Sigmoid colon (tissue), 7 donors: ENCODE measurements at places on chromosomes 1 and 21. TPM values are rescaled to one million over a fixed set of nuclear protein-coding genes. Genes with fewer than 3 reads are reported as not detected.
A peak's percentile ranks its signal among the peaks of the same experiment; 100 is the strongest.

FLVCR1 gene
- 3.3 TPM for total RNA-seq

TNFSF4 gene
- 1.8 TPM for total RNA-seq

SUSD4 gene
- total RNA-seq: 0.82 TPM

ZNHIT6 gene
- 12.5 TPM for total RNA-seq

DNA sequence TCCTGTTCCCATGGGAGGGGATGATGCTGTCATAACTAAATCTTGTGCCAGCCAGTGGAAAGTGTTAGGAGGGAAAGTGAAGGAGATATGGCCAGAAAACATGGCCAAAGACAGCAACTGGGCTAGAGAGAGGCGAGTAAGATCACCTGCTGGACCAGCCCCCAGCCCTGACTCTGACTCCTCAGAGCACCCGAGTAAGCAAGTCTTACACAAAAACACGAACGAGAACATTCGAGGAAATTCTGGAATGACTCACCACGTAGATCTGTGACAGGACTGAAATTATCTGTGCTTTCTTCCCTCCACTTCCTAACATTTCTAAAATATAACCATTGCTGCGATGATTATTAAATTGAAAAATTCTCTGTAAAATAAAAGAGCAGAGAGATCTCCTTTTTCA is 9.2 kb downstream of the ZNF496 start:
- DNase-seq: no peak

DNA sequence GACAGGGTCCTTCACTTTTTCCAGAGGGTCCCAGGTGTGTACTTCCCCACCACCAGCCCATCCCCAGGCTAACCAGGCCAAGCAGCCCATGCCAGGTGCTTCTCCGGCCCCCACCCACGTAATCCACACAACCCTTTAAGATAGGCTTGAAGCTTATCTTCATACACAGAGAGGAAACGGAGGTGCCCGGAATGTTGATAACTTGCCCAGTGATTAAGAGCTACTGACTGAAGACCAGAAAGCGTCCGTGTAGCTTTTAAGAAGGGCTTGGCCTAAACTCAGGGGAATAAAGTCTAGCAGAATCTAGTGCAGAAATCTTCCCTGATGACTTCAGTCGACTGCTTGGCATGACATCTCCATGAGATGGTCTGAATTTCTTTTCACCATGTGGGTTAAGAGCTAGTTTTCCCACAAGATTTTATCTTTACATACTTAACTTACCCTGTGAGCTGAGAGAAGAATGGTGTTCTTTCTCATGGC is 138.7 kb downstream of the GALNT2 start:
- no peak for DNase-seq

DNA sequence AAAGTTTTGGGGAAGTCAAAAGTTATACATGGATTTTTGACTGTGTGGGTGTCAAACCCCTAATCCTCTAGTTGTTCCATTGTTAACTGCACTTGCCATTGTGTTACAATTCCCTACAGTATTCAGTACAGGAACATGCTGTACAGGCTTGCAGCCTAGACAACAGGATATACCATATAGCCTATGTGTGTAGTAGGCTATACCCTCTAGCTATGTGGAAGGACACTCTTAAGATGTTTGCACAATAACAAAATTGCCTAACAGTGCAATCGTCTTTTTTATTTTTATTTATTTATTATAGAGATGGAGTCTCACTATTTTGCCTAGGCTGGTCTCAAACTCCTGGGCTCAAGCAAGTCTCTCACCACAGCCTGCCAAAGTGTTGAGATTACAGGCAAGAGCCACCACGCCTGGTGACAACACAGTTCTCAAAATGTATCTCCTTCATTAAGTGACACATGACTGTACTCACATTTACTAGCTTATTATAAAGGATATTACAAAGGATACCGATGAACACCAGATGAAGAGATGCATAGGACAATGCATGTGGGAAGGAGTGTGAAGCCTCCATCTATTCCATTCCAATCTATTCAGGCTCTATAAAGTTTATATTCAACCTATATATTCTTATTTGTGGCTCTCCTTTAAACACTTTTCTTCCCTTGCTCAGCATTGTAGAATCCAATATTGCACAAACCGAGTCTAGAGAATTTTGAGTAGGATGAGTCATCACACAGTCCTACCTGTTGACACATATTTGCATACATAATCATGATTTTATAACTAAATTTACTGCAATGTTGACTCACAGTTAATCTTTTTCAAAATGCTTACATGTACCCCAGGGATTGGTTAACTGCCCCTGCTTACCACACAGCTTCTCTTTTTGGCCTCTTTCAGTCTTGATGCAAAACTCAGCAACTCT is 28.4 kb upstream of the CEP350 start:
- DNase-seq: no peak

- DNase-seq: no peak
These were observed 120.8 kb downstream of the ZP4 start for GRCh38 chr1:237769916-237770315.

- DNase-seq: no peak
These were observed 118.8 kb upstream of the TMPRSS15 start for GRCh38 chr21:18522181-18522972.

DNA sequence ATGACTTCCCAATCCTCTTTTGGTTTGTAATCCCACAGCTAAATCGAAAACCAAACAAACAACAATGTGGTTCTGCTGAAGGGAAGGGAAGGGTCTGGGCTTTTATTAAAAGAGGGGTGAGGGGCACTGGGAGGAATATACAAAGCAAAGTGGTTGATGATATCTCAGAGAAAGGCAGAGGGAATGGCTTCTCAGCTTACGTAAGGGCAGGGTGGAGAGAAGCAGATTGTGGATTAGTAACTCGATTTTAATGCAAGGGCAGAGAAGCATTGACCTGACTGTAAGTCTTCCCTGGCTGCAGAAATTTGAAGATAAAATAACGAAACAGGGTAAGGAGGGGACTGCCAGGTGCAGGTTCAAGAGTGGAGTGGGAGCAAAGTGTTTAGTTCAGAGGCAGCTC is 438.2 kb upstream of the LRRC7 start:
- no peak for DNase-seq

- DNase-seq: no peak
These were observed 24.9 kb upstream of the MAP10 start for GRCh38 chr1:232780354-232780753.

DNA sequence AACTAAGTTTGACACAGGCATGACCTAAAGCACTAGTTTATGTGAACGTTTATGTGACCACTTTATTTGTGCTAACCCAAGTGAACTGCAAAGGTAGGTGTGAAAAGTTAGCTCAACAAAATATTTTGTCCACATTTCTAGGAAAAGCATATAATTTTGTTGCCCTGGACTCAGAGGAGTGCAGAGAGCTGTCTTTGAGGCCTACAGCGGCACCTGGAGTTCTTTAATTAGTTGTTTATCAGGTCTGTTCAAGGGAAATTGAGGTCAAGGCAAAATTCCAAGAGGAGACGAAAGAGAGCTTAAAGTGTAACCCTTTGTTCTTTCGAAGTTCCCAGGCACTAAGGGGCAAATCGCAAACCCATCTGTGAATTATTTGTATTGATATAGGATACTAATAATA is 1.3 kb downstream of the GIPC2 start:
- DNase-seq: no peak

DNA sequence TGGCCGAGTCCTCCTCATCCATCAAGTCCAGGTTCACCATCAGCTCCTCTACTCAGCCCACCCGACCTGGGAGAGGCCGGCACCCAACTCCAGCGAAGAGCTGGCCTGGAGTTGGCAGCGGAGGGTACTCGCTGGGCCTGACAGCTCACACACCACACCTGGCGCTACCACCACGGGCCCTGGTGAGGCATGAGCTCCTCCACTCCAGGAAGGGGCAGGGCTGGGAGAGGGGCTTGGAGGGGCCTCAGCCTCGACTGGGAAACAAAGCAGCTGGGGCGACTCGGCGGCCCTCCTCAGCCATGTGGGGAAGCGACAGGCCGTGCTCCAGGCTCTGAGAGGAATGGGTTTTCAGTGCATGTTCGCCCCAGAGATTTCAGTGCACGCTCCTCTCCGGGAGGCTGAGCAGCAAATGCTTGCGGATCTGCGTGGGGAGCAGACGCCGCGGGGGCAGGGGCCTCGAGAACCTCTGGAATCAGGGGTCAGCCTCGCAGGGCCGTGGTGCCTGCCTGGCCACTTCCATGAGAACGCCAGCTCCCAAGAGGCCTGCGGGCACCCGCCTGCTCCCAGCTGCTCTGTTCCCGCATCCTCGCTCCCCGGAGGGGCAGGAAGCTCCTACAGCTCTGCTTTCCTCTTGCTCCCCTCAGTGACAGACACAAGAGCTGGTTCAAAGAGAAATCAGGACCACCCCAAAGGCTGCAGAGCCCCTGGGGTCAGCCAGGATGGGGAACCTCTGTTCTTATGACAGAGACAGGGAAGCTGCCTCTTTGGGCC is 18.9 kb upstream of the GPR153 start:
- no peak for DNase-seq

DNA sequence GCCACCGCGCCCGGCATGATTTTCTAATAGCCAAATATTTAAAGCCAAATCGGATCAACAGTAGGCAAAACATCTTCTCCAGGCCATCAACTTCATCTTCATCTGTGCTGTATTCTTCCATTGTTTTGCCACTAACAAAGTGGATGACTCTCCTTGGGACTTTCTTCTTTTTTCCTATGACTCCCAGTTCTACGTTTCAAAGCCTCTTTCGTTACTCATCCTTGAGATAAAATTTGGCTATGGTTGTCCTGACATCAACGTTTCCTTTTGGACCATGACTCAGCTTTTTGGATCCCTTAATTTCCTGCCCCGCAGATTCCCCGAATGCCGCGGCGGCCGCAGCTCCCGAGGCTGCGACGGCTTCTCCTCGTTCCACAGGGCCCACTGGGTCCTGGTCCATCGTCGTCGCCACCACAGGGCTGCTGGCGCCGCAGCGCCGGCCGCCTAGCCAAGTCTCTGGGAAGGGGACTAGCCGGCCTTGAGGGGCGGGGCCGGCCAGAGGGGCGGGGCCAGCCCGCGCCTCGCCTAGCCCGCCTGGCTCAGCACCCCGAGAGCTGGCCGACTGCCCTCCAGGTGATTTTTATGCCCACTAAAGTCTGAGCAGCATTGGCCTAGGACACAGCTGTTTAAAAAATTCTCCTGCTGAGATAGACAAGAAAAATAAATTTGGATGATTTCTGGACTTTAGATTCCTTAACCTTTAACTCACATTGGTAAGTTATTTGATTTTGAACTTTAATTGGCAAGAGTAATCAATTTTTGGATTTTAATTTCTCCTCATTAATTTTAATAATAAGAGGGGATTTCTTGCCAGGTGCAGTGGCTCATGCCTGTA is 93.9 kb downstream of the ADCY10 start:
- DNase-seq: peak; percentile 86

DNA sequence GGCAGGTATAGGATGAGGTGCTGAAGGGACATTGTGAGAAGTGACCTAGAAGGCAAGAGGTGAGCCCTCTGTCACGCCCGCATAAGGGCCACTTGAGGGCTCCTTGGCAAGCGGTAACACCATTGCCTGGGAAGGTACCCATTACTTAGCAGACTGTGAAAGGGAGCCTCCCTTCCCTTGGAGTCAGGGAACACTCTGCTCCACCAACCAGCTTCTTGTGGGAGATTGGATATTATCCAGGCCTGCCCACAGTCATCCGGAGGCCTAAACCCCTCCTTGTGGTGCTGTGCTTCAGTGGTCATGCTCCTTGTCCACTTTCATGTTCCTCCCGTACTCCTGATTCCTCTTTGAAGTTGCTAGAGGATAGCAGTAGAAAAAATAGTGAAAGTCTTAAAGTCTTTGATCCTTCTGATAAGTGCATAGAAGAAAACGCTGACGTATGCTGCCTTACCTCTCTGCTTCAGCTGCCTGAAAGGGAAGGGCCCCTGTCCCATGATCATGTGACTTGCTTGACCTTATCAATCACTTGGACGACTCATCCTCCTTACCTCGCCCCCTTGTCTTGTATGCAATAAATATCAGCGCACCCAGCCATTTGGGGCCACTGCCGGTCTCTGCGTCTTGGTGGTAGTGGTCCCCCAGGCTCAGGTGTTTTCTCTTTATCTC is 16.0 kb downstream of the RBBP4 start:
- DNase-seq: no peak

GRCh38 chr1:94925004-94925403 is 1.9 kb downstream of the CNN3 start:
- DNase-seq: no peak

GRCh38 chr1:98538106-98538505 is 123.4 kb upstream of the SNX7 start:
- no peak for DNase-seq
